ENCODE measurements at places on chromosomes 1 and 21.

GRCh38 chr1:32817815-32818786 lies 648 bp downstream of the S100PBP start:
- DNase-seq, result peak; percentile 76

DNA sequence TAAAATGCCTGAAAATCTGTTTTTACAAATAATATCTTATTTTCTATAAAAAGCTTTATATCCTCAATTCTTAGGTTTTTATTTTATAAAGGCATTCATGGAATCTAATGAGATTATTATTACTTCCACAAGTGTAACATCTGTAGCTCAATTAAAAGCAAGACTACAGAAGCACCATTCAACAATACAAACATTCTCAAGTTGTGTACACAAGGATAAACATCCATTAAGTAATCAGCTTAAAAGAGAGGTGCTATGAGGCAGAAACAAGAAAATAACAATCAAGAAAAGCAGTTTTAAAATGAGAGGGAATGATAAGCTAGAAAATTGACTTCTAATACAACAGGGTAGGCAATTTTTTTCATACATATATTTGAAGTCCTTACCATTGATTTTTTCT lies 326.1 kb downstream of the MRPL39 start:
- DNase-seq, result no peak

DNA sequence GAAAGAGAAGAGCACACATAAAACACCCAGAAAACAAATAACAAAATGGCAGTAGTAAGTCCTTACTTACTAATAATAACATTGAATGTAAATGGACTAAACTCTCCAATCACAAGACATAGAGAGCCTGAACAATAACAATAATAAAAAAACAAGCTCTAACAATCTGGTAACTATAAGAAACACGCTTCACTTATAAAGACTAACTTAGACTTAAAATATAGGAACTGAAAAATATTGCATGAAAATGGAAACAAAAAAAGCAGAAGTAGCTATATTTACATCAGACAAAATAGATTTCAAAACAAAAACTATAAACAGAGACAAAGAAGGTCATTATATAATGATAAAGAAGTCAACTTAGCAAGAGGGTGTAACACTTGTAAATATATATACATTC lies 83.1 kb upstream of the LYPLAL1 start:
- no peak for DNase-seq

- no peak for DNase-seq
Observed at GRCh38 chr1:180560868-180561600, 2.3 kb downstream of the OVAAL start.

GRCh38 chr1:67802565-67802964 lies 30.7 kb downstream of the GNG12 start:
- no peak for DNase-seq

DNA sequence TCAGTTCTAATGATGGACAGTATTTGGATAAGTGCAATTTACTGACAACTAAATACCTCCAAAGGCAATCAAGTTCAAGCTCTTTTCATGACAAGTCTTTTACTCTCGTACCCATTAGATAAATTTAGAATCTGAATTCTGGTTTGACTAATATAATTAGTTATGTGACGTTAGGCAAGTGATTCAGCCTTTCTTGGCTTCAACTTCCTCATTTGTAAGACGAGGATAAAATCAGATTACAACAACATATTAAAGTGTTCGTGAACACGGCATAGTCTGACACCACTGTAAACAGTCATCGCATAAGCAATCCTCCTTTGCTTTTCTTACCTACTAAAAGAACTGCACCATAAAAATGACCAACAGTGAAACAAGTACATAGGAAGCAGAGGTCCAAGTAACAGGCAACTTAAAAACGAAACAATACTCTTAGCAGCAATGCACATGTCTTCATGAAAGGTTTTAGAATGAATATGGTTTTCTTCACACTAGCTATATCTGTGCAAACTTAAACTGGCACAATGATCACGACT lies 25.7 kb downstream of the COA6 start:
- DNase-seq, result no peak

Measured in NCI-H187 (cell line).